Amniotic epithelial cell (primary cell): ENCODE measurements at places on chromosomes 5 and 9.

DNA sequence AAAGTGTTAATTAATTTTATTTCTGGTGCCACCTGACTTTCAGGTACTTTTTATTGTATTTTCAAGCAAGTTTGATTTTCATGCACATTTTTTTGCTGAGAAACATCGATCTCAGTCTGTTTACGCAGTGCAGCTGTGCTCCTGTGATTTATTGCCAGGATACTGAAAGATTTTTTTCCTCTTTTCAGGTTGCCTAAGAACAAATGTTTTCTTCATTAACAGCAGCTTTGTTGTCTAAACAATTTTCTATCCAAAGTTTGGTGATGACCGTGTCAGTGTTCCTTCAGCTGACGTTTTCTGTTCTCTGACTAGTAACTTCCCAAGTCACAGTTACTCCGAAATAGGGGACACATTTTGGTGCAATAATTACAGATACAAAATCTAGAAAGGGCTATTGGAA lies 78.1 kb downstream of the VCAN start:
- DNase-seq: no peak

DNA sequence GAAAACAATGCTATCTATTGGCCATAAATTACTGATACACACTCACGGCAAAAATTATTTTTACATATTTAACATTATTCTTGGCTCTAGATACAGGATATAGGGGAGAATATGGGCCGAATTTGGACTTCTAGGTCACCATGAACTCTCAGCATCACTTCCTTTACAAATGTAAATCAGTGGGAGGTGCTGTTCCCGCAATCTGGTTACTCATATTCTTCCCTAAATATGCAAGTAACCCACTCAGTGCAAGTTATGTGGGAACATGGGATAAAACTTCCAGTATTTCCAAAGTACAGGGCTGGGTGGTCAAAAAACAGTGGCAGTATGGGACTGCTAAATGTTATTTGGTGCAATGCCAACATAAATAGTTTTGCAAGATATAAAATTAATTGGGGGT lies 145.6 kb downstream of the PPP2R2B start:
- peak; percentile 38 for DNase-seq

- no peak for DNase-seq
Observed at GRCh38 chr9:124593200-124593599, 86.0 kb upstream of the NR5A1 start.

DNA sequence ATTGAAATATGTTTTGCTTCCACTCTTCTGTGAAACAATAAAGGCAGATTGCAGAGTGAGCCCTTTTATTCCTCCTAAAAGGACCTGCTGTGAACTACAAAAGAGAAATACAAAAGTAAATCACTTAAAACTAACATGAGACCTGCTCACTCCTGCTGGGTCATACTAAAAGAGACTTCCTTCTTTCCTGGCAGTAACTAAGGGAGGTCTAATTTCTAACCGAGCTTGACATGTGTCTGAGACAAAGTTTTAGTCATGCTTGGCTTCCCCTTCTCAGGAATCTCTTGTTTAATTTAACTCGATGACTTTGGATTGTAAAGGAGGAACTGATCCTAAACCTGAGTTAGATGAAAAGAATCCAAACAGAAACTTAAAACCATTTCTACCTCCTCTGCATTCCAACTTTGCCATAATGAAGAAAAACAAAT lies 86.4 kb upstream of the CDH6 start:
- DNase-seq: peak; percentile 11

GRCh38 chr9:101791533-101791932 lies 53.1 kb upstream of the GRIN3A start:
- DNase-seq: no peak
